ENCODE measurements at places on chromosomes 6 and 20. TPM values are rescaled to one million over a fixed set of nuclear protein-coding genes. Genes with fewer than 3 reads are reported as not detected.

DNA sequence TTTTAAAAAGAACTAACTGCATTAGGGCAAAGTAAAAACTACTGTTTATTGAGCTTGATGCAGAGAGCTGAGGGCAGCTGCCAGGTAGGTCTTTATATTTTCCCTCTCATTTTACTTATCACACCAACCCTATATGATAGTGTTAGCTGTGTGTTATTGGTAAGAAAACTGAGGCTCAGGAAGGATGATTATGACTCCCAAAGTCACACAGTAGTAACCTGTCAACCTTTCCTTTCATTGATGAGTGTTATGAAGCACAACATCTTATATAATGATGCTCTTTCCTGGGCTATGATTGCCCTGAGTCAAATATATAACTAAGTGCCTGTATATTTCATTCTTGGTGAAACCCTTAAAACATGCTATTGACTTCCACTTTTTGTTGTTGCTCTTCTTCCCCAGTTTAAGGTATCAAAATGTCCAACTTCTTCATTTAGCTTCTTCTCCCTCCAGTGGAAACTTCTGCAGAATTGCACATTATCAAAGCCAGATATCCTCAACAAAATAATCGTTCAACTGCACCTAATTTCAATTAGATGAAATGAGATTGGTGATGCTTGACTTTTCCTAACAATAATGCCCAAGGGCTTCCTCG is 8.1 kb downstream of the GFOD1 start:
- no peak for DNase-seq
- H3K36me3 ChIP-seq: peaks cover 33% of the 10 kb centered on the region
- H3K27me3 ChIP-seq: no peaks in the 10 kb centered on the region
- peaks cover 37% of the 10 kb centered on the region for H3K4me1 ChIP-seq
- H3K4me3 ChIP-seq: no peak overlapping the region
- peak overlapping the region; percentile 72 for H3K27ac ChIP-seq

The HLA-DOB gene
- total RNA-seq: 2.4 TPM

The MAS1 gene
- not detected for total RNA-seq

GRCh38 chr6:13778028-13778427 is 36.3 kb downstream of the MCUR1 start:
- H3K36me3 ChIP-seq: no peaks in the 10 kb centered on the region
- no peak overlapping the region for H3K4me3 ChIP-seq
- no peaks in the 10 kb centered on the region for H3K27me3 ChIP-seq
- no peak for DNase-seq
- no peaks in the 10 kb centered on the region for H3K4me1 ChIP-seq

The GPR6 gene
- not detected for total RNA-seq

Data from activated naive CD8-positive, alpha-beta T cell treated with anti-CD3 and anti-CD28 coated beads, Interleukin-2, amount 10 ng/mL, durations not matched to agents 7 days and 5 days (primary cell).